ENCODE measurements at places on chromosomes 12 and 14.

GRCh38 chr14:23602181-23603095 lies 23.8 kb upstream of the JPH4 start:
- DNase-seq: no peak

- DNase-seq: no peak
These were observed 63.8 kb downstream of the FAR2 start for GRCh38 chr12:29212682-29213403.

GRCh38 chr14:89298056-89298834 lies 118.8 kb downstream of the FOXN3 start:
- DNase-seq: no peak

DNA sequence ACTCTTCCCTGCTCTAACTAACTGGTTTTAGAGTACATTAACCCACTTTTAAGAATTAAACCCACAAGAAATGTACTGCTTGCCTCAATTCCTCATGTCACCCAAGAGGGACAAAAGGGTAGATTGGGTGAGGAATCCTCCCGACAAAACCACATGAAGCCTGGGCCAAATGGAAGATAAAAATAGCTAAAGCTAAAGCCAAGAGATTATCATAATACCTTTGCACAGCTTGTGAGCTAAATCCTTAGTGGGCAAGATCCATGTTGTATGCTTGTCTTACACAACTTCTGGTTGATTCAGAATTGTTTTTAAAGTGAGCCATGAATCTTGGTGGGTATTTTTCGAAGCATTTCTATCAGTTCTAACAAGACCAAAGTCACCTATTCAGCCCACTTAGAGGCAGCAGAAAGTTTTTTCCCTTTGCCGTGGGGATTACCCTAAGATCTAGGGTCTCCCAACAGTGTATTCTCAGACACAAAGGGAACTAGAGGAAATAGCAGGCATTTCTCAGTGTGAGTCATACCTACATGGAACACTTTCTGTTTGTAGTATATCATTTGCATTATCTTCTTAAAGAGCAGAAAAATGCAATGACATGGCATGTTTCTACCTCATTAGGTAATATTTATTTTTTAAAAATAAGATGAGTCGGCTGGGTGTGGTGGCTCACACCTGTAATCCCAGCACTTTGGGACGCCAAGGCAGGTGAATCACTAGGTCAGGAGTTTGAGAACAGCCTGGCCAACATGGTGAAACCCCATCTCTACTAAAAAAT lies 616.6 kb downstream of the KCNH5 start:
- DNase-seq: no peak

DNA sequence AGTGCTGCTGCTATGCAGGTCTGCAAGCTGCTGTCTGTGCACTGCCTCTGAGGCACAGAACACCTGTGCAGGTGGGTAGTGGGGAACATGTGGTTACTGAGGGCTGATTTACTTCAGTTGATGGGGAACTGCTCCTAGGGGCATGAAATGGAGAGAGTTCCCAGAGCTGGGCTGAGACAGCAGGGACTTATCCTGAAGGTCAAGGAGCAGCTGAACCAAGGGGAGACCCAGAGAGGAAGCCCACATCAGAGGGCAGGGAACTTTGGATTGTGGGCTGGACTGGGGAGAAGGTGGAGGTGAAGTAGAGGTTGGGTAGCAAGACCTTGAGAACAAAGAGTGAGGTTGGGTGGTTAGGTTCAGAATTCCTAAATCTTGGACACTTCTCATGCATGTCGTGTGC lies 311.9 kb downstream of the AACS start:
- no peak for DNase-seq

DNA sequence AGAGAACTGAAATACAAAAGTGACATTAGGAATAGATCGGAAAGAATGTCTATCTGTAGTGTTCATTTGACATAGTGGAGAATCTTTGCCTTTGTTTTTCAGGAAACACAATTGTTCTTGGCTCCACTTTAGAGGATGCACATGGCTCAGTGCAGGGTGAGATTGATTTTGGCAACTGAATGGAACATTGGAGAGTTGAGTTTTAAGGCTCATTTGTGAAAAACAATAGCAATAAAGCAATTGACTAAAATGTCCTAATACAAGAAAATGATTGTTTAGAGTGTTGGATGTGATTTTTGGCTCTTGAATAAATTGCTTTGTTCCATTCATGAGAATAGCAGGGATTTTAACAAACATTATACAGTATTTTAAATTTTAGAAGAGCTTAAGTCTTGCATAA lies 116.4 kb downstream of the SLC38A1 start:
- no peak for DNase-seq

DNA sequence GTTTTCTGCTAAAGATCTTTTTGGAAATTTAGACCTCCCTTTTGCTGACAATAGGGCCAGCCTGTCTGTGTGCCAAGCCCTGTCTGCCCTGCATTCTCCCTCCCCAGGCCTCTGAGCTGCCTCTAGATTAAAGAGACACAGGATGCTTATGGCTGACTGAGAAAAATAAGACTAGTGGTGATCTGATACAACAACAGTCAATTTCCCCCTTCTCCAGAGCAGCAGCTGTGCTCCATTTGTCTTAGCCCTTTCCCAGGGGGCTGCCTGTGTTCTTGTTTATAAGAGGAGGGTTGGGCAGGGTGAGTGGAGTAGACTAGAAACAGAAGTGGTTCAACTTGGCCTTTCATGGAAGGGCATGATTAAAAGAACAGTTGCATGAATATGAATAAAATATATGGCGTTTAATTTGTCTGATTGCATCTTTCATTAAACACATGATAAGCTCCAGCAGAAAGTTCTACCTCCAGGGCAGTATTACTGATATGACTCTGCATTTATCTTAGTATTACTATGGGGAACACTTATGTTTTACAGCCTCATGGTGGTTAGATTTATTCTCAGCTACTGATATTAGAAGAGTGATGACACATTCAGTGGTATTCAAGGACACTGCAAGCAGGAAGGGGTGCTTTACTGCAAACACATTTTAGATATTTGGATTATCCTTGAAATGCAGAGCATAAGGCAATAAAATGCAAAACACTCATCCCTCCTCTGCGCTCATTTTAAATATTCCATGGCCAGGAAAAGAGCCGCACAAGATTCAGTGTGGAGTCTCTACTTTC lies 150.2 kb upstream of the CLEC14A start:
- no peak for DNase-seq

DNA sequence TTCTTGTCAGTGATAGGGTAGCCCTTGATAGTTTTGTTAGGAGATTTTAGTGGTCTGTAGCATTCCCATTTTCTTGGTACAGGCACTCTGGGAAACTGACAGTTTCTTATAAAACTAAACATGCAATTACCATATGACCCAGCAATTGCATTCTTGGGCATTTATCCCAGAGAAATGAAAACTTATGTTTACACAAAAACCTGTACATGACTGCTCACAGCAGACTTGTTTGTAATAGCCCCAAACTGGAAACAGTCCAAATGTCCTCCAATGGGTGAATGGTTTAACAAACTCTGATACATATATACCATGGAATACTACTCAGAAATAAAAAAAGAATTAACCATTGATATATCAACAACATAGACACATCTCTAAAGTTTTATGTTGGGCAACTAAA lies 75.5 kb downstream of the BORCS5 start:
- no peak for DNase-seq

- no peak for DNase-seq
These were observed 382.2 kb downstream of the FUT8 start for GRCh38 chr14:65794674-65795279.

GRCh38 chr14:50319293-50319692 lies 7.2 kb downstream of the DMAC2L start:
- DNase-seq: no peak

GRCh38 chr12:94180558-94181296 lies 32.4 kb downstream of the PLXNC1 start:
- no peak for DNase-seq

- DNase-seq: no peak
These were observed 1.9 kb upstream of the TBX3 start for GRCh38 chr12:114685869-114686268.

- no peak for DNase-seq
These were observed 1.8 kb upstream of the ZBTB39 start for GRCh38 chr12:57008178-57008577.

DNA sequence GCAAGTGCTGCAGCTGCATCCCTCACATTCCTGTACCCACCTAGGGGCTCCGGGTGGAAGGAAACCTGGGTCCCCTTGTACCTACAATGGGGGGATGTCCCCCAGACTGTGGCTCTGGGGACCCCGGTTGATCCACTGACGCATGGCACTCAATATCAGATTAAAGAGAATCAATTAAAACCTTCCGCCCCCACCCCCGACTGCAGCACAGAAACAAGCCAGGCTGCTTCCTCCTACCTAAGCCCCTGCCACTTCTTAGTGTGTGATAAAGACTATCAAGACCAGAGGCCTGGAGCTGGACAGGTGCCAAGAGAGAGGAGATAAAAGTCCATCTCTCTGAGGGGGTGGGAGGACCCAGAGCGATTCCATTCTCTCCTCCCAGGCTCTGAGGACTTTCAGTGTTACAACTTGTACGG lies 28.2 kb upstream of the RPLP0 start:
- no peak for DNase-seq

GRCh38 chr12:108468196-108468968 lies 46.7 kb upstream of the FICD start:
- no peak for DNase-seq

GRCh38 chr12:122356192-122356635 lies 66.3 kb downstream of the CLIP1 start:
- DNase-seq: peak; percentile 23

GRCh38 chr14:103833711-103834110 lies 13.7 kb downstream of the PPP1R13B start:
- no peak for DNase-seq
